ENCODE measurements at places on chromosomes 2 and 18.
A peak's percentile ranks its signal among the peaks of the same experiment; 100 is the strongest.

- DNase-seq = no peak
These were observed 223.7 kb downstream of the SOX11 start for GRCh38 chr2:5915881-5916310.

GRCh38 chr2:38073211-38074057 is 2.5 kb downstream of the CYP1B1 start:
- DNase-seq = no peak

DNA sequence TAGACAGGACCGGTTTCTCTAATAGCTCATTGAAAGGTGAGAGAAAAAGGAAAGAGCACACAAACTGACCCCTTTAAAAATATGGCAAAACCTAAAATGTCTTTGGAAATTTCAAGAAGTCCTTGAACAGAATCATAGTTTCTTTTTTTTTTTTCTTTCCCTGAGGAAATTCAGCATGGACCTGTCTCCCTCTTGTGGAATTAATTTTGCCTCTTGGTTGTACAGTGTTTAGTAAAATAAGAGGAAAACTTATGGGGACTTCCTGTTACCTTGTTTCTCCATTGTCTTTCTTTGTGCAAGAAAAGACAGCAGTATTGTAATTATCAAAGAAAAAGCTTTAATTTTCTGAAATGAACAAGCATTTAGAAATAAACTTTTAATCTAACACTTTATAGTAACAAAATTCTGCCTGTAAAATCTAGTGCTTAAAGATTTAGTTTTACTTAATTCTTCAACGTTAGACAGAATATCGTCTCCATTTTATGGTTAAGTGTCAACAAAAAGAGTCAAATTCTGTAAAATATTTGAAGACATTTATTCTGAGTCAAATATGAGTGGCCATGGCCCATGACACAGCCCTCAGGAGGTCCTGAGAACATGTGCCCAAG is 176.3 kb upstream of the NABP1 start:
- peak; percentile 28 for DNase-seq

GRCh38 chr2:131557558-131558321 is 30.1 kb downstream of the CCDC74A start:
- DNase-seq = no peak

GRCh38 chr2:151855111-151855510 is 26.9 kb upstream of the ARL5A start:
- no peak for DNase-seq

DNA sequence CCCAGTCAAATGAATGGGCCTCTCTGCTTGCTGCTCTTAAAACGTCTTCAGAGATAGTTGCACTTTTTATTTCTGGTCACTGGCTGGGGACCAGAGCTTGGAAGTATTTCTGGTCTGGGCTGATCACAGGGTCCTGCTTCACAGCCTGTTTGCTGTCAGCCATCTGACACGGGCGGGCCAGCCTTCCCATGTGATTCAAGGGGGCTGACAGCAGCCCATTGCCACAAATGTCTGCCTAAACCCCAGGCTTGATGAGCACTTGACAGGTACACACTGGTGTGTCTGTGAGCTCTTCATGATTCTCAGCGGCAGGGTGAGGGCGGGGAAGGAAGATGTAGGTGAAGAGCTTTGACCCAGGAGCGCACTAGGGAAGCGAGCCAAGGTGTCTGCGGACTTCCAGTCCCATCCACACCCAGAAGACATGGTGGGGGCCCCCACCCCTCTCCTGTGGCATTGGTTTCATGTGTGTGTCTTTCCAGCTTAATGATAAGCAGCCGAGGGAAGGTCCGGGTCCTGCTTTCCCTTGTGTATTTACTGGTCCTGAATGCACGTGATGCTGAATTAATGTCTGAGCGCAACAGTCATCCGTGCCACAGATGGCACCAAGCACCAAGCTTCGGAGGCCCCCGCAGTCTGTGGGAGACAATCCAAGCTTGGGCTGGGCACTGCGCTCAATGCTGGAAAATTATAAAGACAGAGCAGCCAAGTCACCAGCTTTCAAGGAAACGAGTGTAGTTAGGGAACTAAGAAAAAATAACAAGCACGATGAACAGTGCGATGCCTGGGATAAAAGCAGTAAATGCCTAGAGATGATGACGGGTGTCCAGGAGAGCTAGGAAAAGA is 73.3 kb downstream of the SH3BP4 start:
- no peak for DNase-seq

DNA sequence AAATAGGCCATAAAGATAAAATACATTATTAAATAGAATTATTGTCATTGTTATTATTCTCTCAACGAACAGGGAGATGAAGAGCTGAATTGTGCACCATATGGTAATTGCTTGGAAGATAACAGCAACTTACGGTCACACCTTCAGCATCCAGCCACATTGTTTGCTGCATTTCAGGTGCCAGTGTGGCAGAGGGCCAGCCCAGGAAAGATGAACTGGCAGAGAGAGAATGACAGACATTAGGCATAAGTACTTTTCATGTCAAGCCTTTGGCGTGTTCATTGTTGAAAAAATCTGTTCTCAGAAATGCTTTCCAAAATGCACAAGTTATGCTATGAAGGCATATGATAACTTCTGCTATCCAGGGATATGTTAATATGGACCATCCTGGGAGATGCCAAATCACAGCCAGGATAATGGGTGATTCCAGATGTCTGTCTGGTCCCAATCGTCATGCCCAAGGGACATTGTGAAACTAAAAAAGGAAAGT is 748.6 kb upstream of the PIK3C3 start:
- DNase-seq = no peak
